ENCODE measurements at places on chromosomes 7 and 10.

DNA sequence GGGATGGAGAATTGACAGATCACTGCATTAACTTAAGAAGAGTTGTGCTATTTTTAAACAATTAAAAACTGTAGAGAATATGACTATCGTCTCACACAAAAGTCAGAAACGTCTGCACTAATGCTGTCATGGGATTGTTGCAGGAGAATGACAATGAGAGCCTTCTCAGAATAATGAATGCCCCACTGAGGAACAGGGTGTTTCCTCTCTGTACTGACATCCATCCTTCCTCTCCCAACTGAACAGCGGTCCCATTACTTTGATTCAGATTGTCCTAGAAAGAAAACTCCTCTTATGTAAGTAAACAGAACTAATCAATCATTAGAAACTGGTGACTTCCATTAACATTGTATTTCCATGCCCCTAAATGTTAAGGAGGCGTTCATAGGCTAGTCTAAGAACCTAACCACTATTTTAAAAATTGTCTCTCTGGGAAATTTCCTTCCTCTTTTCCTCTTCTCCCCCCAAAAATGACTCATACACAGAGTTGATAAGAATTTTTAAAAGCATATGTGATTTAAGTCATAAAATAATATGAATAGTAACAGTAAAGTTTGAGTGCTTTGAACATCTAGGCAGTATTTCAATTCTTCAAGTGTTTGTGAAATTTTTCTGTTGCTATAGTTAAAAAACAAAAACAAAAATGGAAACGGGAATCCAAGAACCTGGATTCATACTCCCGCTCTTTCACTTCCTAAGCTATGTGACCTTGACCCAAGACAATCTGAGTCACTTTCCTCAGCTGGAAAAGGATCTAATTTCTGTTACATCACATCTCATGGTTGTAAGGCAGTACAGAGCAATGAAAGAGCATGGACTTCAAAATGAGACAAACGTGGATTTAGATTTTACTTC lies 12.7 kb upstream of the MACC1 start:
- no peak for DNase-seq

GRCh38 chr7:114414156-114415063 lies at the start of gene FOXP2:
Gene FOXP2 (plus strand): TSS chr7:114414815. CDS start chr7:114426512, 11,697 bp downstream.
- DNase-seq, result no peak

DNA sequence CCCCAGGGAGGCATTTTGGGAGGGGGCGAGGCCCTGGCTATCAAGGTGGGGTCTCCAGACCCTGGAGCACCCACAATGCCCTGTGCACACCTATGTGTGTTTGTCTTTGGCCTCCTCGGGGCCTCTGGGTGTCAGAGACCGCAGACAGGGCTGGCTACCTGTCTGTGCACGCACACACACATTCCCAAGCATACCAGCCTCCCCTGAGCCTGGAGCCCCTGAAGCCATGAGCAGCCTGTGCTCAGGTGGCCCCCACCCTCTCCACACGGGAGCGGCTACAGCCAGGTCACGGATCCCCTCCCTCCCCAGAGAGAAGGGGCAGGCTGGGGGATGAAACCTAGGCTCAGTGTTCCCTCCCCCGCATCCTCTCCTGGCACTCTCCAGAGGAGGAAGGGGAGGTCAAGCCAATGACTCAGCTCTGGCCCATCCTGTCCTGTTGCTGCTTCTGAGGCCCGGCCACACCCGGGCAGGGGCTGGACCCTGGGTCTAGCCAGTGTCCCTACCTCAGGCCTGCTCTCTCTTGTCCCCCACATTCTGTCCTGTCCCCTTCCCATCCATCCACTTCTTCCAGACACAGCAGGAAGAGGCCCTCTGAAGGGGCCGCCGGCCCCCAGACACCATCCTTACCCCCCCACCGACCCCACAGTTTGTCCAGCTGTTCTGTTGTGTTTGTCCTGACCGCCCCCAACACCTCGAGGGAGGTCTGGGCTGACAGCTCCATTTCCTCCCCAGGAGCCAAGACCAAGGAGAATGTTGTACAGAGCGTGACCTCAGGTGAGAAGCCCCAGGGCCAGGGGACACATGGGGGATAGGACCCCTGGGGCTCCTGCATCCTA lies 720 bp downstream of the SNCG start:
- peak; percentile 68 for DNase-seq

- DNase-seq, result no peak
These were observed 38.8 kb downstream of the ABI1 start for GRCh38 chr10:26821699-26822570.

DNA sequence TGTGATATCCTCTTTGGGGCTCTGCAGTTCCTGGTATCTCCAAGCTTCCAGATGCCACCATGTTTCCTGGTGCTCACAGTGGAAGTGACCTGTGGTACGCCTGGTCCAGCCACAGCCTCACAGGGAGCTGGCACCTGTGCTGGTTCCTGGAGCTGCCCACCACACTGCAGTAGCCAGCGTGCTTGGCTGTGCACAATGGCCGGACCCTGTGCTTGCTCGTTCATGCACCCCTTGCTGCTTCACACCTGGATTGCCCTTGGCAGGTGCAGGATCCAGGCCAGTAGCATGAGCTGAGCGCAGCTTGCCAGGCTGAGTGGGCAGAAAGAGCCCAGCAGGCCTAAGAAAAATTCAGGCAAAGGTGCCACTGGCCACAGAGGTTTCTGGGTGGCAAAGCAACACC lies 11.4 kb upstream of the ECHDC3 start:
- no peak for DNase-seq

- DNase-seq, result no peak
These were observed at the start of gene EVX1 for GRCh38 chr7:27242555-27243339. Gene EVX1 (plus strand): TSS chr7:27242802. CDS start chr7:27243031, 229 bp downstream.

DNA sequence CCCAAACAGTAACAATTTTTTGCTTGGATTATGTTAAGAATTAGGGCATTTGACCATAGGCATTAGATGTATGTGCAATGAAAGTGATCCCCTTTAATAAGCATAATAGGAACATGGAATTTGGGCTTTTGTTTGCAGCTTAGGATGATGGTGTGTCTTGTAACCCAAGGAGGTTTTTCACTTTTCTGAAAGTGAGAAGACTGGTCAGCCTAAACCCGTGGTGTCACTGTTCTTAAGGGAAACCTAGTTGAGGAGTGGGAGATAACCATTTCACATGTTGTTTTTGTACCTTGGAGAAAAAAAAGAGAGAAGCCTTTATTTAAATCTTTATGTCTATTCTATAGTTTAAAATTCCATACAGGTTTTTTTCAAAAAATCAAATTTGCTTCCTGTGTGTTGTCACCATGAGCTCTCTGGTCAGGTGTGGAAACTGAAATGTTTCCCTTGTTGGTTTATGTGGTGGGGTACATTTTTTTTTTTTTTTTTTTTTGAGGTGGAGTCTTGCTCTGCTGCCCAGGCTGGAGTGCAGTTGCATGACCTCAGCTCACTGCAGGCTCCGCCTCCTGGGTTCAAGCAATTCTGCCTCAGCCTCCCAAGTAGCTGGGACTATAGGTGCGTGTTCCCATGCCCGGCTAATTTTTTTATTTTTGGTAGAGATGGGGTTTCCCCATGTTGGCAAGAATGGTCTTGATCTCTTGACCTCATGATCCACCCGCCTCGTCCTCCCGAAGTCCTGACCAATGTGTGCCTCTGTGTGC lies 7.7 kb downstream of the CCM2 start:
- DNase-seq, result no peak

DNA sequence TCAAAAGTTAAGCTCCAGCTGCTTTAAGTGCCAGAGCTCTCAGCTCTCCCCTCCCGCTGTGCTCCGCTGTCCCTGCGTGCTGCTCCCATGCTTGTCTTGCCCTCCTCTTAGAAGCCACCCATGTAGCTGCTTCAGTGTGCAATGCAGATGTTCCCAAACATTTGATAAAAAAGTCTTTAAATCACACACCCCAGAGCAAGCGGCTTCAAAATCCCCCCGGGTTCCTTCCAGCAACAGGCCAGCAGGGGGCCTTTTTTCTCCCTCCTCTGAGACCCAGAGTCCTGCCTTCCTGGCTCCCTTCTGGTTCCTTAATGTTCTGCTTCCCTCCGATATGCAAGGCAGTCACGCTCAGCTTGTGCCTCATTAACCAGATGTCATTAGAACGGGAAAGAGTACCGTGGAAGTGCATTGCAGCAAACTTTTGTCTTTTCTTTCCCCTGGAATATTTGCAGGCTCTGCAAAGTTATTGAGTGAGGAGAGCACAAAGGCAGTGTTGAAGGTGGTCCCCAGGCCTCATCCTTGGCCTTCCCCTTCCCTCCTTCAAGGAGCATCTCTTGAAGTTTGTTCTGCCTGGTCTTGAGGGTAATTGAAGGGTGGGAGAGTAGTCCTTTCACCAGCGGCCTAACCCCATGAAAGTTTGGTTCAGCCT lies 25.5 kb downstream of the LDB3 start:
- DNase-seq, result no peak

- no peak for DNase-seq
These were observed 191.3 kb upstream of the KAT6B start for GRCh38 chr10:74634995-74635536.

DNA sequence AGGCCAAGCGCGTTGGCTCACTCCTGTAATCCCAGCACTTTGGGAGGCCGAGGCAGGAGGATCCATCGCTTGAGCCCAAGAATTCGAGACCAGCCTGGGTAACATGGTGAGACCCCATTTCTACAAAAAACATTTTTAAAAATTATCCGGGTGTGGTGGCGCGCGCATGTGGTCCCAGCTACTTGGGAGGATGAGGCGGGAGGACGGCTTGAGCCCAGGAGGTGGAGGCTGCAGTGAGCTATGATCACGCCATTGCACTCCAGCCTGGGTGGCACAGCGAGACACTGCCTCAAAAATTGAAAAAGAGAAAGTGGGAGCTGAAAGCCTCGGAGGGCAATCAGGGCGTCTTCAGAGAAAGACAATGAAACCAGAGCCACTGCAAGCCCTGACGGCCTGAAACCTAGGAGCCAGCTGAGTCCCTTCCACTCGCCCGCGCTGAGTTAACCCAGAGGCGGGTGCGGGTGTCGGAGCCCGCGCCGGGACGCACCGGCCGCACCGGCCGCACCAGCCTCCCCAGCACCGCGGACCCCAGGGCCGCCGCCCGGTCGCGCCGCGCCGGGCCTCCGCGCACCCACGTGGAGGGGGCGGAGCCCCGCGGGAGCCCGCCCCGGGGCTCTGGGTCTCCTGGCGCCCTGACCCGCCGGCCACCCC lies 22.4 kb downstream of the ZFAND2A start:
- DNase-seq, result no peak

- no peak for DNase-seq
These were observed 41.4 kb upstream of the MPP7 start for GRCh38 chr10:28343987-28344895.

DNA sequence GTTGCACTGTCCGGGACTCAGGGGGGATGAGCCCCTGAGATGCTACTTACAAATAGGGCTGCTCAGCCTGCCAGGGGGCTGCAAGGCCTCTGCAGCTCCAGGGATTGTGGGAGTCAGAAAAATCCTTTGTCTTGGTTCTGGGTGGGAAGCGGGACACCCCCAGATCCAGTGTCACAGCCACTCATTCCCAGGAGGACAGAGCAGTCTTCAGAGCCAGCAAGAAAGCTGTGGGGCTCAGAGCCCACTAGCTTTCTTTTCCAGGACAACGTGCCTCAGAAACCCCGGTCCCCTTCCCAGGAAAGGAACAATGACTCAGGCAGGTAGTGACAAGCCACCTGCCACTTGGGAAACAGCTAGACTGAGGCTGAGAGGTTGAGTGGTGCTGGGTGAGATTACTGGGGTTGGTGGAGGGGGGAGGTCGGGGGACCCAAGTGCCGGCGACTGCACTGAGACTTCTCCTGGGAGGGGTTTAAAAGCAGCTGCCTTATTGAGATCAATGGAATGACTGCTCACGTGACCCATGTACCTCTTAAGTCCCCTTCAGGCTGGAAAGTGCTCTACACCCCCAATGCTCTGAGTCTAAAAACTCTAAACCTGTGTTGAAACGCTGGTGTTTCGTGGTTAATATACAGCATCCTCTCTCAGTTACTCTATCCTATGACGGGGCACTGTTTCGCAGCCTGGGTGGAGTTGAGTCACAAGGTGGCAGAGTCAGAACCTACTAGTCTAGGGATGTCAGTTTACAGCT lies 123.6 kb downstream of the UBE2H start:
- no peak for DNase-seq

- peak; percentile 81 for DNase-seq
These were observed 436.8 kb upstream of the GALNT17 start for GRCh38 chr7:70694971-70695794.

DNA sequence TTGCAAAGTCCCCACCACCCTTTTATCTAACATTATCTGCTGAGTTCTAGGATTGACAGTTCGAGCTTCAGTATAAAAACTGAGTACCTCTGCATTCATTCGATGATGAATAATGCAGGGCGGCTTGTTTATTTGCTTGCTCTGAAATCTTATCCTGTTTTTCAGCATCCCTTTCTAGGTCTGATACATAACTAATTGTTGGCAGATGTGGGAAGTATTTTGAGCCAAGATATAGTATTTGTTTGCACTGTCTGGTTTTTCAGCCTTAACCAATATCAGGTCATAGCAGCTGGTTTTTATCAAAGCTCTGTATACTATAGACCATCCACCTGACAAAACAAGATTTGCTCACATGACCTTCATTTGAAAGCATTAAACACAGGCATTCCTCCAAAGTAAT lies 161.4 kb downstream of the TFEC start:
- DNase-seq, result no peak

GRCh38 chr10:99850021-99850766 lies 67.8 kb downstream of the ABCC2 start:
- no peak for DNase-seq

GRCh38 chr10:11824376-11824775 lies 1.2 kb downstream of the PROSER2 start:
- DNase-seq, result no peak

GRCh38 chr10:87723500-87723899 lies 63.8 kb downstream of the PAPSS2 start:
- no peak for DNase-seq

DNA sequence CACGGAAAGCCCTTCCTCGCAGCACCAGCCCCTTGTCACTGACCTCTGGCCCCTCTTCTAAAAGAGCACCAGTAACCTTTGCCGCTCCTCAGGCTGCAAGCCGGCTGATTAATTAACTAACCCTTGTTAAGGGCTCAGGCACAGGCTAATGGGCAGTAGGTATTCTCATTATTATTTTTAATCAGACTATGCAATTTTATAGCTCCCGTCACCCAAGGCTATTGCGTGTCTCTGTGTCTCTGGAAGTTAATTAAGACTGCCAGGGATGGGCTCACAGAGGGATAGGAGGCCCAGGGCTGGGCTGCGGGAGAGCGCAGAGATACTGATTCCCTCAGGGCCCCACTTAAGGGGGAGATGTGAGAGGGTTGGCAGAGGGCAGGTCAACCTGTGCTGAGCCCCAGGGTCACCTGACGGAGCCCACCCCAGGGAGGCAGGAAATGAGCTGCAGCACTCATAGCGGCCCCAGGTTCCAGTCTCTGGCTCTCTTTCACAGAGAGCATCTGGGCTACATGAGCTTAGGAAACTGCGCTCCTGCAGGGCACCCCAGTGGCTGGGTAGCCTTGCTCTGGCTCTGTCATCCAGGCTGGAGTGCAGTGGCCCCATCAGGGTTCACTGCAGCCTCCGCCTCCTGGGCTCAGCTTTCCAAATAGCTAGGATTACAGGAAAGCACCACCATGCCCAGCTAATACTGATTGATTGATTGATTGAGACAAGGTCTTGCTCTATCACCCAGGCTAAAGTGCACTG lies 92.2 kb upstream of the LRRC4 start:
- DNase-seq, result no peak

- no peak for DNase-seq
These were observed 55.0 kb upstream of the VWDE start for GRCh38 chr7:12458520-12459131.

Measured in left forelimb (tissue), 1 donor.